ENCODE measurements at places on chromosomes 11 and 22. TPM values are rescaled to one million over a fixed set of nuclear protein-coding genes. Genes with fewer than 3 reads are reported as not detected.

SYT12 gene
- polyA plus RNA-seq = 1.1 TPM

TP53AIP1 gene
- polyA plus RNA-seq = 1.3 TPM

TNNI2 gene
- 34.8 TPM for polyA plus RNA-seq

TENM4 gene
- polyA plus RNA-seq = 10.1 TPM

SGSM1 gene
- polyA plus RNA-seq = 0.01 TPM

ABCC8 gene
- polyA plus RNA-seq = not detected

TRIM21 gene
- polyA plus RNA-seq = 19.8 TPM

JOSD1 gene
- 42.8 TPM for polyA plus RNA-seq

TYR gene
- polyA plus RNA-seq = not detected

SMDT1 gene
- 35.9 TPM for polyA plus RNA-seq

HBE1 gene
- not detected for polyA plus RNA-seq

ATP5MG gene
- 266 TPM for polyA plus RNA-seq

SYT13 gene
- not detected for polyA plus RNA-seq

ALDH3B1 gene
- 8.7 TPM for polyA plus RNA-seq

SPI1 gene
- polyA plus RNA-seq = not detected

KCNJ4 gene
- polyA plus RNA-seq = 0.03 TPM

SLCO2B1 gene
- polyA plus RNA-seq = not detected

DRD2 gene
- 28.7 TPM for polyA plus RNA-seq

CD59 gene
- 1,397 TPM for polyA plus RNA-seq

LIF gene
- polyA plus RNA-seq = 7.8 TPM

P2RX6 gene
- 1.6 TPM for polyA plus RNA-seq

AQP11 gene
- polyA plus RNA-seq = 0.11 TPM

ART1 gene
- not detected for polyA plus RNA-seq

SSTR3 gene
- polyA plus RNA-seq = not detected

FAM181B gene
- polyA plus RNA-seq = 0.05 TPM

GUCY1A2 gene
- polyA plus RNA-seq = not detected

KCNA4 gene
- not detected for polyA plus RNA-seq

HOATZ gene
- not detected for polyA plus RNA-seq

CELF1 gene
- polyA plus RNA-seq = 75.6 TPM

ART5 gene
- polyA plus RNA-seq = not detected

BIK gene
- polyA plus RNA-seq = 2.6 TPM

OR2AG1 gene
- not detected for polyA plus RNA-seq

OR4C6 gene
- not detected for polyA plus RNA-seq

SAA4 gene
- polyA plus RNA-seq = not detected

SCT gene
- polyA plus RNA-seq = not detected

TSPAN18 gene
- polyA plus RNA-seq = 0.08 TPM

KIRREL3 gene
- 0.31 TPM for polyA plus RNA-seq

Measured in mammary epithelial cell (primary cell).